ENCODE measurements at places on chromosomes 12 and 14.

GRCh38 chr14:65054471-65055085 lies 47.7 kb downstream of the MAX start:
- no peak for DNase-seq

DNA sequence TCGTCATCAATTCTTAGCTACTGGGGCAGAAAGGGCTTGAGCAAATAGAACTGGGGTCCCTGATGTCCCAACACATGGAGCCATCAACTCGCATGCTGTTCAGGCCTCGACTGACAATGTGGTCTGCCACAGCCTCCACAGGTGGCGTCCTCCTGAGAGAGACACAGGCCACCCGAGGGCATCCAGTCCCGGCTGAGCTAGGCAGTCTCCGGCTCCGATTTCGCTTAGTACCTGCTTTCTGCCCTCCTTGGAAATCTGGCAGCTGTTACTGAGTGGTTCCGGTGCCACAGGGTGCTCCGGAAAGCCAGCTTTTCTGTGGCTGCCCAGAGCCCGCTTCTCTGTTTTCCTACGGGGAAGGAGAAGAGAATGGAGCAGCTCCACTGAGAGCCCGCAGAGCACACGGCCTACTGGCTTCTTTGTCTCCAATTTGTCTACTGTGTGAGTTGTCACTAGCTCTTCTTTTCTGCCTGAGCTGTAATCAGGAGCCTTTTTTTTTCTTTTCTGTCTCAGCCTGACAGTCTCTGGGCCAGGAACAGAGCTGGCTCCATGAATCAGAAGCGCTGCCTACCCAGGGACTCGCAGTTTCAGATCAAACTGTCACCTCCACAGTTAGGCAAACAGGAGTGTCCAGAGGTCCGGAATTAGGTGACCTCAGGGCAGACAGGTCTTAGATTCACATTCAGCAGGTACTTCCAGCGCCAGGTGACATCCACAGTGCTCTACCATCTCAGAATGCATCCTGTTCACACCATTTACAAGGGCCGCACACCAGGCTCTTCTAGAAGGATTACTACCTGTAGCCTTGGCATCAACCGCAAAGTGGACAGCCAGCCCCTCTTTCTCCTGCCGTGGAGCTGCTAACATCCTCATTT lies 73.3 kb downstream of the MOK start:
- no peak for DNase-seq

DNA sequence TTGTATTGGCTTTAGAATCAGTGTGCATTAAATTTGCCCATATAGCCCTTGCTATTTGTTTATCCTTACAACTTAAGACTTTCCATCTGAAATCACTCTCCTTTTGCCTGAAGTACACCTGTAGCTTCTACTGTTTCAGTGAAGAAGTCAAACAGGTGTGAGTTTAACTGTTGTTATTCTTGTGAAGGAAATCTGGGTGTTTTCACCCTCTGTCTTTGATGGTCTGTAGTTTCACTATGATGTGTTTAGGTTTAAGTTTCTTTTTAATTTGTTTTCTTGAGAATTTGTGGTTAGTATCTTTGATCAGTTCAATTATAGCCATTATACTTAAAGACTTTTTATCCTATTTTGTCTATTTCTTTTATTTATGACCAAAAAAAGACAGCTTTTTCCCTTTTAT lies 68.9 kb upstream of the BBS10 start:
- no peak for DNase-seq

DNA sequence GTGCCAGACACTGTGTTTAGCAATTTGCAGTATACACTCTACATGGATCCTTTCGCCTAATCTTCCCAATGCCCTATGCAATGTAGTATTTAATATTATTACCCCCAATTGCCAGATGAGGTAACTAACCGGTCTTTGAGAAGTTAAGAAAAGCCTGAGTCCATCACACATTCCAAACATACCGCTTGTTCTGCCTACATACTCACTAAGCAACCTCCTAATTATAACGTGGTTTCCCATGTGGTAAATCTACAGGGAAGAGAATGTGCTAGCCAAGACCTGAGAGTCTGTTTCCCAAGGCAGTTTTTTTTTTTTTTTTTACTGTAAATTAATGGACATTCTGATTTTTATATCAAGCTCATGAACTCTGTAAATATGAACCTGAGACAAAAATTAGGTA lies 37.2 kb downstream of the ATP2B1 start:
- DNase-seq = no peak

DNA sequence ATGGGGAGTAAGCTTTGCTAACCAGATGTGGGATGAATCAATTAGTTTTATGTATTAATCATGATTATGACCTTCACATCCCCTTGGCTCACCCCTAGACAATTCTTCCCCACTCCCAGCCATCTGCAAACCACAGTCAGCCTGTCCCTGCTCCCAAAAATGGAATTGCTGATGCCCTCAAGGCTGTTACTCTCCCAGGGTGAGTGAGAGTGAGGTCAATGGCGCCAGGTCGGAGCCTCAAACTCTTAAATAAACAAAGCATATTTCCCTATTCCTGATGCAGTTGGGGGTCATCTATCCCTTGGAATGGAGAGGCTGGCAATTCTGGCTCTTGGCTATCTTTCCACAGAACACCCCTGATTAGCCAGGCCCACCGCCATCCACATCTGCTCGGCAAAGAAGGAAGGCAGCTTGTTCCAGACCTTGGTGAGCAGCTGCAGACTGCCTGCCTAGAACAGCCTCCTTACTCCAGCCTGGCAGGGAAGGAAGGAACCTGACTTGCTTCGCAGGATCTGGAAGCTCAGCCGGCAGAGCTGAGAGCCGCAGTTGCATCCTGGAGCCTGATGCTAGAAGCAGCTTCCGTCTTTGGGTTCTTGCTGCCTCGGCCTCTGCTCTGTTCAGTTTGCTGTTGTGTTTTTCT lies 57.0 kb downstream of the SMUG1 start:
- DNase-seq = no peak

GRCh38 chr12:3018284-3019004 lies 58.7 kb upstream of the TSPAN9 start:
- no peak for DNase-seq

- no peak for DNase-seq
Observed at GRCh38 chr14:84234281-84234680, 1295.7 kb upstream of the FLRT2 start.

- DNase-seq = no peak
Observed at GRCh38 chr12:27158297-27158696, 75.9 kb upstream of the C12orf71 start.

Data from stimulated activated CD4-positive, alpha-beta T cell treated with anti-CD3 and anti-CD28 coated beads, Interleukin-12 subunit alpha, Interleukin-12 subunit beta, amount 100 ng/mL, for 48 hours (primary cell).